IPS DF 19.7 (cell line): ENCODE measurements at places on chromosomes 12 and 14.

GRCh38 chr14:88023658-88024187 lies 18.8 kb downstream of the GPR65 start:
- no peak for DNase-seq

- DNase-seq: no peak
Measured at GRCh38 chr14:51024377-51024776, 70.5 kb downstream of the TRIM9 start.

DNA sequence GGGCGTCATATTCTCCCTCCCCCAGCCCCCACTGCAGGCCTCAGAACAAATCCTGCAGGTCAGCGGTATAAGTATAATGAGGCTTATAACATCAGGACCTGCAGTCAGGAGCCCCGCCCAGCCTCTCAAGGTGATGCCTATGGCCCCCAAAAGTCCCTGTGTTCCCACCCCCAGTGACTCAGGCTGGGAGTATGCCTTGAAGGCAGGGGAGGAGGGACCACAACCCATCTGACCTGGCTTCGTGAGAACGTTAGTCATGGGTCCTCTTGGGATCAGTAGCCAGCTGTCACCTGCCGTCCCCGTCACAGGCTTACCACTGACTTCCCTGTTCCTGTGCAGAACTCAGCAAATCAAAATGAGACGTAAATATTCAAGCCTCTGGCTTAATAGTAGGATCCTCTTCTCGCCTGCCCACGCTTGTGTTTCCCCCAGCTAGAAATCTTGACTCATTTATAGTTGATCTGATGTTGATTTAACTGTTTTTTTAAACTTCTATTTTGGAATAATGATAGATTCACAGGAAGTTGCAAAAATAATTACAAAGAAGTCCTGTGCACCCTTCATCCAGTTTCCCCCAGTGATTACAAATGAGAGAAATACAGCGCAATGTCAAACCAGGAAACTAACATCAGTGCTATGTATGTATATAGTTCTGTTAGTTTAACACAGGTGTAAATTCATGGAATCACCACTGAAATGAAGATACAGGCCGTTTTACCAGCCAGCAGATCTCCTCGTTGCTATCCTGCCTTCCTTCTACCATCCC lies 107.5 kb downstream of the ADGRD1 start:
- DNase-seq: no peak

DNA sequence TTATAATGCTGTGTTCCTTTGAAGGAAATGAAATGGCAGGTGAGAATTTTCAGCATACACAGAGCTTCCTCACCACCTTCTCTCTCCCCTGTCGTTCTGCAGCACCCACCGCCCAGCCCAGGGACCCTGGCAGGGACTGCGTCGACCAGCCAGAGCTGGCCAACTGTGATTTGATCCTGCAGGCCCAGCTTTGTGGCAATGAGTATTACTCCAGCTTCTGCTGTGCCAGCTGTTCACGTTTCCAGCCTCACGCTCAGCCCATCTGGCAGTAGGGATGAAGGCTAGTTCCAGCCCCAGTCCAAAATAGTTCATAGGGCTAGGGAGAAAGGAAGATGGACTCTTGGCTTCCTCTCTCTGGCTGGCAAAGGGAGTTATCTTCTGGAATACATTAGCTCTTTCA lies 35.1 kb downstream of the PAPLN start:
- DNase-seq: no peak

DNA sequence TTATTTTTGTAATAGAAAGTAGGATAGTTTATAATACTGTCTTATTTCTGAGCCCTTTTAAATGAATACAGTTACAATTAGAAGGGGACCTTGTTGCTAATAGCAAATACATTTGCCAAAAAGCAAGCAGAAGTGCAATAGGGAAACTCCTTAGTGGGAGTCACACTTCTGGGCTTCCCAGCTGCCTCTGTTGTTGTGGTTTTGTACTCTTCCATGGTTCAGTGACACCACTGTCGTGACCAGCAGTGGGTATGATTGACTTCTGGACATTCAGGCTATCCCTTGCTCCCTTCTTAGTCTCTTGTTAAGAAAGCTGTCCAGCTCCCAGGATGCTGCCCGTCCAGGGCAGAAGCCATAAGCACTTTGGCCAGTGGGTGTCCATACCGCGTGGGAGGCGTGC lies 22.6 kb downstream of the TCTN1 start:
- DNase-seq: no peak

GRCh38 chr12:88945051-88945732 lies 364.9 kb upstream of the KITLG start:
- DNase-seq: no peak

GRCh38 chr12:52186118-52186840 lies 5.5 kb downstream of the KRT80 start:
- DNase-seq: no peak

DNA sequence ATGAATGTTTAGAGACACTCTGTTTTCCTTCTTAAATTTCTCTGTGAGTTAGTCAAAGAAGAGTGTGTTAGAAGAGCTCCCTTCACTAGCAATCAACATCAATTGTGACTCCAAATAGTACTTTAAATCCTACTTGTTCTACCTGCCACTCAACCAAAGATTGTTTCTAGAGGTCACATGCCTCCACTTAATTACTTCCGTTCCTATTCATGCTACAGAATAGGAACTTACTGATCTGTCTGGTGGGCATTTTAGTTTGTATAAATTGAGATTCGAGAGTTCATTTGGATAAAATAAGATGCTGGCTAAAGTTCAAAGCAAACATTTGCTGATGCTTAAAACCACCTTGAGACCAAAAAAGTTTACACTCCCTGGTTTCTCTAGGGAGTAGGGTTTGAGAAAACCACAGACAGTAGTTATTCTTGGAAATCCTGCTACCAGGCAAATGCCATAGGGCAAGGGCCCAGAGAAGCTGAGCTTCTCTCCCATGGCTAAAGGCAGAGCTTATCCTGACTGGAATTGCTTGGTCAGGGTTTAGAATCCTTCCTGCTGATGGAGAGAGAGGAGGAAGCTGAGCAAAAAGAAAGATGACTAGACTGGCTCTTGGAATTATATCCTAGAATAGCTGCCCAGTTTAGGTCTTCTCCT lies 389.6 kb upstream of the ATP2B1 start:
- no peak for DNase-seq

DNA sequence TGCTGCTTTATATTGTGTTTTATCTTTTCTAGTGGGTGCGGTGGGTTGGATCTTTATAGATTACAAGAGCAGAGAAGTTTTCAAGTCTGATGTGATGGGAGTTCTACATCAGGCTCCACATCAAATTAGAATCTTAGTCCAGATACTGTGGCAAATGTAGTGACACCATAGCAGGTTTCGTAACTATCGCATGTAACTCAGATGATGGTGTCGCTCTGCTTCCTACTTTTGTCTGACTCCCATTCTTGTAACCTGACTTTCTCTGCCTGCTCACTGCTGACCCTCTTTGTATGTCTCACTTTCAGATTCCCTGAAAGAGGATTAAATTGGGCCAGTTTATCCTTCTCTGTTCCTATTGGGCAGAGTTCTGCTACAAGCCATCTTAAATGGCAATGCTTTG lies 22.8 kb upstream of the FBXO34 start:
- DNase-seq: no peak

DNA sequence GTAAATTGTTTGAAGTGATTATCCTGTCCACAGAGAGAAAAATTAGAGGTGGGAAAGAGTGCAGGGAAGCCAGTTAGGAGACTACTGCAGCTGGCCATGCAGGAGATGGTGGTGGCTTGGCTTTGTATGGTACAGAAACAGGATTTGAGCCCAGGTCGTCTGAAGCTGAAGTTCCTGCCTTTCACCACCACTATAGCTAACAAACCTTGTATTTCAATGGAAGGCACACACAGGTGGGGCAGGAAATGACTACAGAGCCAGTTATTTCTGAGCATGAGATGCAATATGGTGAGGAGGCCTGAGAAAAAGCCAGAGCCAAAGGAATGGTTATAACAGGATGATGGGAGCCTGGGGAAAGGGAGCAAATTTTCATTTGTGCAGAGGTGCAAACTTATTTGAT lies 103.9 kb downstream of the BTG1 start:
- no peak for DNase-seq
